Activated T-helper 1 cell treated with anti-CD3 and anti-CD28 coated beads, Interleukin-2, amount 50 U/mL, for 16 hours (primary cell): ENCODE measurements at places on chromosomes 5 and 9.

DNA sequence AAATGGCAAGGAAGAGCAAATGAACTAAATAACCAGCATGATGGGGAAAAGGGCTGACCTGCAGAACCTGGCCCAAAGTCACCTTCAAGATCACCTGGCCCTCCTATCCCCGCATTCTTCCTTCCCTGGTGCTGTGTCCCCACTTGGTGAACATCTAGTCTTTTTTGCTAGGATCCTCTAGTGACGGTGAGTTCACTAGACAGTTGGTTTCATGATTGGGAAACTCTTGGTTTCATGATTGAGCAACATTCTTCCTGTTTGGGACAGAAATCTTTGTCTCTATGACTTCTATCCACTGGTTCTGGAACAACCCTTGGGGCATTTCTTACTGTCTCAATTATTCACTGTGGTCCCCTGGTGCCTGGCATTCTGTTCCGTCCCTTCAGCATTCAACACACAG lies 50.2 kb upstream of the DAB2IP start:
- DNase-seq, result no peak

- DNase-seq, result no peak
Observed at GRCh38 chr9:21852754-21853153, 50.3 kb downstream of the MTAP start.

- DNase-seq, result no peak
Observed at GRCh38 chr9:77830618-77831285, 182.6 kb upstream of the GNA14 start.

DNA sequence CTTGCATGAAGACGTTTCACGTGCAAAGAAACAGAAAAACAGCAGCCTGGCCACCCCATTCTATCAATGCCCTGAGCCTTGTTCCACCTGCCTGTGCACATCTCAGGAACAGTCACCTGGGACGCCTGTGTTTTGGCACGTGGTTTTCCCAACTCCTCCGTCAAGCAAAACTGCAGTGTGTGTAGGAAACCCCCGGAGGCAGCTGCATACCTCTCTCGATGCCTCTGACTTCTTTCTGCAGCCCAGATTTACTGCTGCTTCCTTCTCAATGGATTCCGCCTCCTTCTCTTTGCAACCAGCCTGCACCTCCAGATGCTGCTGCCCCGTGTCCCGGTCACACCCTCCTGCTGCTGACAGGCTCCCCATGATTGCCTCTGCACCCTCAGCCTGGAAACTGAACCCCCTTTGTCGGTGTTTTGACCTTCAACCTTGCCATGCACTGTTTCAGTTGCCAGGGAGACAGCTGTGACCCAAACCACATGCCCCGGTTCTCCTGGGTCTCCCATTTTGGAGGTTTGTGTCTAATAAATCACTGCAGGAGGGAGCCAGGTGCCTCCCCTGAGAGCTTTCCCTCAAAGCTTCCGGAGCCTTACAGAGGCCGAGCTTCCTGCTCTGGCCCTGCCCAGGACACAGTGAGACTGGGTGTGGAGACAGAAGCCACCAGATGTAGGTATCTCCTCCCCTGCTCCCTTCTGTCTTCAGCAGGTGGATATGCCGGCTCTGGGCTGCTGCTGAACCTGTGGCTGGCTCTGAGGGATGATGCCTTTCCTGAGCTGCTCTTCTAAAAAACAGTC lies 395.5 kb upstream of the IRX1 start:
- no peak for DNase-seq

- no peak for DNase-seq
Observed at GRCh38 chr5:41908374-41909079, 4.4 kb downstream of the RIMOC1 start.

DNA sequence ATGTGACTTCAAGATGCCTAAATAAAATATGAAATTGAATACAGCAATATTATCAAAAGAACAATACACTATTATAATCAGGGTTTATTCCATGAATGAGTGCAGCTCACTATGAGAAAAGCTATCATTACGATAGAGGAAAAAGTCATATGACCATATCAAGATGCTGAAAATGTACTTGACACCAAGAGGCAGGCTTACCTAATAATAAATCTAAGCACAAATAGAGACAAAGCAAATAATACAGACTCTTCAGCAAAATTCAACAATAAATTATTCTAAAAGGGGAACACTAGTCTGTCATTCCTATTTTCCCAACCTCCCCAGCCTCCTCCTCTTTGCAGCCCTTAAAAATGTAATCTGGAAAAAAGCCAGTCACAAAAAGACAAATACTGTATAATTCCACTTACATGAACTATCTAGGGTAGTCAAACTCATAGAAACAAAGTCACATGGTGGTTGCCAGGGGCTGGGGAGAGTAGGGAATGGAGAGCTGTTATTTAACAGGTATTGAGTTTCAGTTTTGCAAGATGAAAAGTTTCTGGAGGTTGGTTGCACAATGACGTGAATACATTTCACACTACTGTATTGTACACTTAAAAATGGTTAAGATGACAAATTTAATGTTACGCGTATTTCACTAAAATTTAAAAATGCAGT lies 148.4 kb downstream of the NFIB start:
- DNase-seq, result no peak

GRCh38 chr9:134318481-134318891 lies 7.8 kb upstream of the RXRA start:
- no peak for DNase-seq

GRCh38 chr9:3777137-3777536 lies 251.3 kb upstream of the RFX3 start:
- no peak for DNase-seq

DNA sequence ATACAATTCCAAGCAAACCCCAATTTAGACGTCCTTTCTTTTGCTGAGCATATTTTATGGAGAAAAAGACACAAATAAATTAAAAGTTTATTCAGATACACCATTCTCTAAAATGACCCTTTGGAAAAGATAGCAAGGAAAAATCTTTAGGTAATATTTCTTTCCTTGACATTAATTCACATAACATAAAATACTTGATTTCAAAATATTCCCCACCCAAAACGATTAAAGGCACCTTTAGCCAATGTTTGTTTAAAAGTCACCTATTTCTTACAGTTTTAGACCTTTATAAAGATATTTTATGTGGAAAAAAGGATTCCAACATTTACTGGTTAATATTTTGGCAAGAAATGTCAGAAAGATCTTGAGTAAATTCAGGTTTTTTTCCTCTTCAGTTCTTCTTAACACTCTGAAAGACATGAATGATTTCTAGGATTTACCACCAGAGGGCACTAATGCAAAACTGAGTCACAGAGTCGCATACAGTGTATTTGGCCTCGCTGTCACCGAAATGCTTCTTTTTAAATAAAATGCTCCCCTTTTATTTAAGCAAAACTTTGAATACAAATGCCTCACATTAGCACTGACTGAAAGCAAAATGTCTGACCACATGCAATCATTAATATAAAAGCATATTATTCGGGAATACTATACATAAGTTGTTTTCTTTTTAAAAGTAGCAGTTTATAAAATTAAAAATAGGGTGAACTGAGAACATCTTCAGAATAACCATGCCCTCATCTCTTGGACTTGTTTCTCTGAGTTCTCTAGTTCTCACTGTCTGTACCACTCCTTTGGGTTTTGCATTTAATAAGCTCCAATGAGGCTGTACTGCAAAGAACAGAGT lies 122.5 kb downstream of the SLC1A3 start:
- no peak for DNase-seq

- no peak for DNase-seq
Observed at GRCh38 chr5:160398806-160399205, 1.0 kb downstream of the FAM200C start.

DNA sequence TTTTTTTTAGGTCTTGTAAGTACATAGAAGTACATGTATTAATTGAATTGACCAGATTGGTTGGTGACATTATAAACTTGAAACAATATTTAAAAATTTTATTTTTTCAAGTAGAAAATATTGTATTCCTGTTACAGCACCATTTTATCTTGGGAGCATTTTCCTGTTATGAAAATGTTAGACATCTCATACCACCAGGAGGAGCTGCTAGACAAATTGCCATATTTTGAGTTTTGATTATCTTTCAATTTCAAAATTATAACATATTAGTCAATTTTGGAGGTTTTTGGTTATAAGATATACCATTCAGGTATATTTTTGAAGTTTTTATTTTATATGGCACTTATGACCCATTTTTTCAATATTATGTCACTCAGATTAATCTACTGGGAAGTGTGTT lies 84.4 kb downstream of the CNTLN start:
- DNase-seq, result no peak

GRCh38 chr5:167511-167910 lies 23.8 kb upstream of the LRRC14B start:
- DNase-seq, result no peak

DNA sequence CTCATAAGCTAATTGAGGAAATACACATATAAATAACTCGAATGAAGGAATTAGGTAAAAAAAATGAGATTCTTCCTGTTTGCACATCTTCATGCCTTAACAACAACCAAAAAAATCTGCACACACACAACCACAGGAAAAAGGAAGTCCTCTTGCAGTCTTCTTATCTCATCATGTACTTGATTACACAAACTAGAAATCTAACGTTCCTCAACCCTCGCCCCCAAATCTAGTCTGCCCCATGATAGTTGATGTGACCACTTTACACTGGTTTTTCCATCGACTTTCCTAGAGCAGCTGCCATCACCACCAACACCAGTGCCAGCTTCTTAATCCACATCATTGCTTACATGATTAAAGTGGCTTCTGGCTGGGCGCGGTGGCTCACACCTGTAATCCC lies 31.2 kb upstream of the RNU6ATAC start:
- no peak for DNase-seq

DNA sequence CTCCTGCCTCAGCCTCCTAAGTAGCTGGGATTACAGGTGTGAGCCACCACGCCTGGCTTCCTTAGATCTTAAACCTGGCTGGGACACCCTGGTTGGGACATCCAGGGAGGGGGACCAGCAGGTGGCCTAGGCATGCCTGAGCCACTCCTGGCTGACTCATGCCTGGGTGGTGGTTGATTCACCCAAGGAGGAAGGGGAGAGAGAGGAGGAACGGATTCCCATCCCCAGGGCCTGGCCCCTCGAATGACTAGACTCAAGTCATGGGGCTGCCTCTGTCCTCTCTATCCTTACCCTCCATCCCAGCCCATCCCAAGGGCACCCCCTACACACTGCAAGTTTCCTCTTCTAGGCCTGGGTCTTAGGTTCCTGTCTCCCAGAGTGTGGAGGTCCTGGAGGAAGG lies 12.7 kb downstream of the EEIG1 start:
- DNase-seq, result no peak

DNA sequence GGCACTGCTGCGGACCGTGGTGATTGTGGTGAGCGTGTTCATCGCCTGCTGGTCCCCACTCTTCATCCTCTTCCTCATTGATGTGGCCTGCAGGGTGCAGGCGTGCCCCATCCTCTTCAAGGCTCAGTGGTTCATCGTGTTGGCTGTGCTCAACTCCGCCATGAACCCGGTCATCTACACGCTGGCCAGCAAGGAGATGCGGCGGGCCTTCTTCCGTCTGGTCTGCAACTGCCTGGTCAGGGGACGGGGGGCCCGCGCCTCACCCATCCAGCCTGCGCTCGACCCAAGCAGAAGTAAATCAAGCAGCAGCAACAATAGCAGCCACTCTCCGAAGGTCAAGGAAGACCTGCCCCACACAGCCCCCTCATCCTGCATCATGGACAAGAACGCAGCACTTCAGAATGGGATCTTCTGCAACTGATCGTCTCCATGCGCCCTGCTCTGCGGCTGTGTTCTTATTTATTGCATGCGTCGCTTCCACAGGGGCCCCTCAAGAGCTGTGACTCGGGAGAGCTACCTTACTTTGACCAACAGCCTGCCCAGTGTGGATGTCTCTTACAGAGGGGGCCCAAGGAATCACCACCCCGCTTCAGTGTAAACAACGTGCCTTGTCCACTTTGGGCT lies 10.8 kb downstream of the S1PR3 start:
- DNase-seq, result no peak

DNA sequence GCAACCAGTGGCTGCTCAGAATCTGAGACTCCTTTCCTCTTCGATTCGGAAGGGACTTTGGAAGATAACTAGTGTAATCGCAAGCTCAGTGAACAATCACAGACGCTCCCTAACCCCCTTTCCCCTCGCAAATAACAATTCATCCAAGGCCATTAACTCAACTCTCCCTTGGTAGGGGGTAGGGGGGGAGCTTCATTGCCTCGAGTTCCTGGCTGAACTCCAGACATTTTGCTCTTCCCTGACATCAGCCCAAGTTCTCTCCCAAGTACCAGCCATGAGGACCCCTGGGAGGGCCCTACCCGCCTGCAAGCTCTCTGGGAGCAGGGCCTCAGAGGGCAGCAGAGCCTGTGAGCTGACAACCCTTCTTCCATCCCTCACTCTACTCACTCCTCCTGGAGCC lies 8.4 kb downstream of the FAM163B start:
- no peak for DNase-seq

GRCh38 chr9:24932785-24933184 lies 387.1 kb upstream of the IZUMO3 start:
- no peak for DNase-seq

- DNase-seq, result no peak
Observed at GRCh38 chr9:137454145-137454596, 5.0 kb downstream of the NSMF start.

DNA sequence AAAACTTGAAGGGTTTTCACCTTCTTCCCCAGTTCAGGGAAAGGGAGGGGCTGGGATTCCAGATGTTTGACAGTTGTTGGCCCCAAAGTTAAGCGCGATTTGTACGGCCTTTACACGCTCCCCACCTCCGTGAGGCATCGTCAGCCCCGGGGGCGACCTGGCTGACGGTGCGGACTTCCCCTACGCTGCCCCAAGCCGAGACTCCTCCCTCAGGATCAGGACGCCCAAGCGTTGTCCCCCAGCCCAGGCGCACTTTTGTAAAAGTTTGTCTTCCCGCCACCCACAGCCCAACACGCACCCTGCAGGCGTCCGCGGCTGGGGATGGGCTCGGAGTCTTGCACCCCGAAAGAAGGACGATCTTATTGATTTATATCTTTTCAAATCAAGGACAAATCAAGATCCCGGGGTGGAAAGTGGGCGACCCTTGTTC lies 713 bp downstream of the MOB3B start:
- DNase-seq, result no peak

- no peak for DNase-seq
Observed at GRCh38 chr5:57054671-57055070, 102.7 kb upstream of the MIER3 start.

DNA sequence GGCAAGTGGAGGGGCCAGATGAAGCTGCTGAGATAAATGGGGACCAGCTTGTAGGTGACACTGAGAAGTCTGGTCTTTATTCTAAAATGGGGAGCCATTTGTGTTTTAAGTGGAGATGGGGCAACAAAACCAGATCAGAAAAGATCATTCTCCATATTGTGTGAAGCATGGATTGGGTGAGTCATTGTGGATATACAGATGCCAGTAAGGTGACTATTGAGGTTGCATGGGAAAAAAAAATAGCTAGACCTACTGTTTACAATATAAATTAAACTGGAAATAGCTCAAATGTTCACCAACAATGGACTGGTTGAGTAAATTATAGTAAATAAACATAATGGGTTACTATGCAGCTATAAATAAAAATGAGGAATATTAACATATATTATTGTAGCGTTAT lies 5.4 kb upstream of the MAP1B start:
- no peak for DNase-seq

DNA sequence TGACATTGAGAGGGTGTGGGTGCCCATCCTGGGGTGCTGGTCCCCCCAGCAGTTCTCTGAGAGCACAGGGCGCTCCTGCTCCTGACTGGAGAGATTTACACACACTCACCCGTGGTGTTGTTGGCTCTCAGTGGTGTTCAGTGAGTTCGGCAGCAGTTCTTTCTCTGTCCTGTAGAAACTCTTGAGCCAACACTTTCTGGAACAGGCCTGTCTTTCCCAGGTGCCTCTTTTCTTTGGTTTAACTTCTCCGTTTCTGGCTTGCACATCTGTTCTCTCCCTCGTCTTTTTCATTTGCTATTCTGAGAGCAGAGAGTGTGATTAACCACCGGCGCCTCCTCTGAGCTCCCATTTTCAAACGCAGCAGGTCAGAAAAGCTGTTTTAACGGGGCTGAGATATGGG lies 284.5 kb downstream of the IRX2 start:
- no peak for DNase-seq
